Activated CD4-positive, alpha-beta memory T cell treated with anti-CD3 and anti-CD28 coated beads, Interleukin-2, amount 10 ng/mL, durations not matched to agents 7 days and 5 days (primary cell): ENCODE measurements at places on chromosomes 12 and 14. TPM values are rescaled to one million over a fixed set of nuclear protein-coding genes. Genes with fewer than 3 reads are reported as not detected.

GRCh38 chr12:117134059-117134458 lies 34.8 kb upstream of the TESC start:
- no peaks in the 10 kb centered on the region for H3K27me3 ChIP-seq
- DNase-seq, result peak; percentile 76
- H3K27ac ChIP-seq, result peak overlapping the region; percentile 79
- H3K4me3 ChIP-seq, result no peak overlapping the region

DNA sequence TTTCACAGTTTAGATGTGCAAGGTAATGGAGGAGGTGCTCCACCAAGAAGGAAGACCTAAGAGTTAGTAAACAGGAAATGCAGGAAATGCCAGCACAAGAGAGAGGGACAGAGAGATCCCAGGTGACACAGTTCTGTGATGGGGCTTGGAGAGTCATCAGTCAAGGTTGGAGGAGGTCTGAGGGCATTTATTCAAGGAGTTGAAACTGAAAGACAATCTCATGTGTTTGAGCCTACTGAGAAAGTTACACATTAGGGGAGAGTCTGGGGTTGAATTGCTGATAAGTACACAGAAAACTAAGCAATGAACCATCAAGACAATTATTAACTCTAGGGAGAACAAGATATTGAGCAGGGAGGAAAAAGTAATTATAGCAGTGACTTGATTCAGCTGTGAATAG lies 138.5 kb downstream of the ANO6 start:
- no peaks in the 10 kb centered on the region for H3K27me3 ChIP-seq
- no peak overlapping the region for H3K27ac ChIP-seq
- H3K4me3 ChIP-seq, result no peak overlapping the region

Gene HOXC9
- not detected for total RNA-seq

Gene LRRC23
- 6.1 TPM for total RNA-seq

DNA sequence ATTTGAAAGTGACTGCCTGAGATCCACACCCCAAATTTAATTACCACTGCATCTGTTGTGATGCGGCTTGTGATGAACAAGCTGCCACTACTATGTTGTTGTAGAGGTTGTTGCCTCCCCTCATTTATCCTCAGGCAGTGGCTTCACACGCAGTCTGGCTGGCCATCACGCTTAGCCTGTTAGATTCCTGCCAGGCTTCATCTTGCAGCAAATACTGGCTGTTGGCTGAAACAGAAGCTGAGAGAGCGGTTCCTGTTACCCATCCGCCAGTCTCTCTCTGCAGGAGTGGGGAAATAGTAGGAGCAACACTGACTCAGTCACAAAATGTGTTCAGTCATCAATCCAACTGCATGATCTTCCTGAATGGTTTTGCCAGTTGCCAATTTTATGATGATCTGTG lies 934.4 kb downstream of the FLRT2 start:
- H3K4me1 ChIP-seq, result no peaks in the 10 kb centered on the region
- H3K27me3 ChIP-seq, result no peaks in the 10 kb centered on the region

- no peak overlapping the region for H3K4me3 ChIP-seq
- H3K4me1 ChIP-seq, result peaks cover 4% of the 10 kb centered on the region
- H3K27ac ChIP-seq, result no peak overlapping the region
- no peak for DNase-seq
- no peaks in the 10 kb centered on the region for H3K27me3 ChIP-seq
Observed at GRCh38 chr14:35342489-35343010, 50.4 kb downstream of the PSMA6 start.

Gene TSPAN19
- total RNA-seq, result not detected

Gene CLEC2B
- 79.7 TPM for total RNA-seq

DNA sequence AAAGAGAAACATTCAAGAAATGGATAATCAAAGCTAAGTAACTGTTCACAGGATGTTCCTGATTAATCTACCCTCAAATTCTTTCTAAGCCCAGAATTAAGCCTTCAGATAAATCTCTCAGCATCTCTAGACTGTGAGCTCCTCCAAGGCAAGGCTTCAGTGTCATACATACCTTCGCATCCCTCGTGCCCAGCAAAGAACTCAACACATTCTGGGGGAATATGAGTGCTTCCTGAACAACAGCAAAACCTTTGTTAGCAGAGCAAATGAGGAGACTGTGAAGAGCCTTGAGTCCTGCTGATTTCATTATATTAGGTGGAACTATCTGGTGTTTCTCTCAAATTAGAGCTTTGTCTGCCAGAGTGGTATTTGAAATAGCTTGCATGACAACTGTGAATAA lies 401.8 kb upstream of the TMPO start:
- H3K4me3 ChIP-seq, result no peak overlapping the region
- no peak for DNase-seq
- no peaks in the 10 kb centered on the region for H3K27me3 ChIP-seq
- no peaks in the 10 kb centered on the region for H3K4me1 ChIP-seq
- no peak overlapping the region for H3K27ac ChIP-seq

GRCh38 chr12:27480016-27480415 lies 33.5 kb downstream of the SMCO2 start:
- no peaks in the 10 kb centered on the region for H3K4me1 ChIP-seq
- H3K36me3 ChIP-seq, result peaks cover 26% of the 10 kb centered on the region
- H3K4me3 ChIP-seq, result no peak overlapping the region
- no peak overlapping the region for H3K27ac ChIP-seq

GRCh38 chr14:25750436-25750835 lies 700.5 kb upstream of the STXBP6 start:
- no peak overlapping the region for H3K4me3 ChIP-seq
- DNase-seq, result no peak
- H3K27ac ChIP-seq, result no peak overlapping the region
- H3K4me1 ChIP-seq, result no peaks in the 10 kb centered on the region

DNA sequence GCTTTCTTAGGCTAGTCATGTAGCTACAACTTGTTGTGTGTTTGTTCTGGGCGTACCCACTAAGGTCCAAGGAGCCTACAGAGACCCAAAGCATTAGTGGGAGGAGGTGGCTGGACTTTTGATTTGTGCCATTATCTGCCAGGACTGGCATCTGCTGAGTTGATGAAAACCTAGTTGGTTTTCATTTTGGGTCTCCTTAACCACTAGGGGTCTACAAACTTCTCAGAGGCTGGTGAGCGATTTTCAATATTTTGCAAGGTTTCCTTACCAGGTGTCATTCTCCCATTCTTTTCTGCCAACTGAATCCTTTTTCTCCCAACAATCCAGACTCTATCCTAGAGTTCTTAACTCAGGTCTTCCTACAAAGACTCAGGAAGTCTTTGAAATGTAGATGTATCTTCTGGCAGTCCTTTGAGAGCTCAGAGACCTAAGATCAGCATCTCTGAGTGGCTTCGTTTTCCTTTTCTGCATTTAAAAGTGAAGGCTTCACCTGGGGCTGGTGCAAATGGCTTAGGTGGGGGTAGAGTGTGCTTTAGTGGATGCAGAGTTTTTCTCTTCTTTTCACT lies 150.0 kb upstream of the RMST start:
- DNase-seq, result no peak
- H3K27ac ChIP-seq, result no peak overlapping the region
- H3K27me3 ChIP-seq, result peaks cover 17% of the 10 kb centered on the region

- no peaks in the 10 kb centered on the region for H3K27me3 ChIP-seq
- H3K4me1 ChIP-seq, result no peaks in the 10 kb centered on the region
- no peak overlapping the region for H3K4me3 ChIP-seq
- H3K27ac ChIP-seq, result no peak overlapping the region
Observed at GRCh38 chr14:22991852-22992251, 9.5 kb upstream of the AJUBA start.

- H3K4me1 ChIP-seq, result no peaks in the 10 kb centered on the region
- no peak overlapping the region for H3K27ac ChIP-seq
- no peaks in the 10 kb centered on the region for H3K36me3 ChIP-seq
- no peak overlapping the region for H3K4me3 ChIP-seq
- no peak for DNase-seq
- H3K27me3 ChIP-seq, result no peaks in the 10 kb centered on the region
Observed at GRCh38 chr14:96091149-96091693, 52.1 kb downstream of the C14orf132 start.

Gene ALKBH1
- 12.5 TPM for total RNA-seq

DNA sequence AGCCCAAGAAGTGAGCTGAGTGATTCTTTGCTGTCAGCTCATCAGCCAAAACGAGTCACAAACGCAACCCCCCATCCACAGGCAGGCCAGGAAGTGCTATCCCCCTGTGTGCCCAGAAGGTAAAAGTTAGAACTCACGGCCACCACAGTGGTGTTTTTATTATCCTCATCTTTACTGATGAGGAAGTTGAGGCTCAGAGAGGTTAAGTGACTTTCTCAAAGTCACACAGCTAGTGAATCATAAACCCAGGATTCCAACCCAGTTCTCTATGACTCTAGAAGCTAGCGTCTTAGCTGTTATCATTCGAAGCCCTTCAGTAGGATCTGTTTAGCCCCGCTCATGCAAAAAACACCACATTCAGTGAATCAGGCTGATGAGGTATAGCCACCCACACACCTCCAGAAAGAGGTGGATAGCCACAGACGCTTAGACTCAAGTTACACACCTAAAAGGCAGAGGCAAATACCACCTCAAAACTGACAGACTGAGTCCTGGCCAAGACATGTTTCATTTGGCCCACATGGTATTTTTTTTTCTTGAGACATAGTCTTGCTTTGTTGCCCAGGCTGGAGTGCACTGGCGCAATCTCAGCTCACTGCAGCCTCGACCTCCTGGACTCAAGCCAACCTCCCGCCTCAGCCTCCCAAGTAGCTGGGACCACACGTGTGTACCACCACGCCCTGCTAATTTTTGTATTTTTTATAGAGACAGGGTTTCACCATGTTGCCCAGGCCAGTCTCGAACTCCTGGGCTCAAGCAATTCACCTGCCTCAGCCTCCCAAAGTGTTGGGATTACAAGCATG lies 100.7 kb downstream of the SCARB1 start:
- H3K36me3 ChIP-seq, result peaks cover 4% of the 10 kb centered on the region
- DNase-seq, result no peak
- H3K27ac ChIP-seq, result no peak overlapping the region
- no peak overlapping the region for H3K4me3 ChIP-seq

DNA sequence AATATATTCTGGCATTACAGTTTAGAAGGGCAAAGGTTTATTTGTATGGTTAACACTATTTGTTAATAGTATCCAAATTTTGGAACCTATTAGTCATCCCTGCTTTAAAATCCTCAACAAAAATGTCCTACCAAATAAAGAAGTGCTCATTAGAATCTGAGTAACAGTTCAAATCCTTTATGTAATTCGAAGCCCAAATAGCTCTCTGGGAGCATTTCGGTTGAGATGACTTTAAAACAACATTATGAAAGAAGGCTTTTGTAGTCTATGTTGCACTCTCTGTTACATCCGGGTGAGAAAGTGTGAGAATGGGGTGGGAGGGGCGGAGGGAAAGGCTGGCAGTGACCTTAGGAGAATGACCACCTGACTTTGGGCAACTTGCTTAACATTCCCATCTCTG lies 59.7 kb downstream of the SLC38A1 start:
- H3K4me1 ChIP-seq, result peaks cover 62% of the 10 kb centered on the region
- DNase-seq, result no peak
- no peak overlapping the region for H3K4me3 ChIP-seq
- peak overlapping the region; percentile 73 for H3K27ac ChIP-seq
- H3K36me3 ChIP-seq, result peaks cover 93% of the 10 kb centered on the region

Gene COQ5
- 30.8 TPM for total RNA-seq

GRCh38 chr12:7937833-7938506 lies 2.0 kb upstream of the SLC2A3 start:
- H3K4me1 ChIP-seq, result peaks cover 11% of the 10 kb centered on the region
- H3K27me3 ChIP-seq, result no peaks in the 10 kb centered on the region
- H3K4me3 ChIP-seq, result peak overlapping the region; percentile 51
- no peaks in the 10 kb centered on the region for H3K36me3 ChIP-seq
- peak; percentile 49 for DNase-seq
- peak overlapping the region; percentile 82 for H3K27ac ChIP-seq

- peaks cover 24% of the 10 kb centered on the region for H3K27me3 ChIP-seq
- DNase-seq, result no peak
- no peaks in the 10 kb centered on the region for H3K36me3 ChIP-seq
Observed at GRCh38 chr12:9969673-9970072, 1.5 kb upstream of the CLEC12A start.

Gene FOXA1
- total RNA-seq, result not detected

DNA sequence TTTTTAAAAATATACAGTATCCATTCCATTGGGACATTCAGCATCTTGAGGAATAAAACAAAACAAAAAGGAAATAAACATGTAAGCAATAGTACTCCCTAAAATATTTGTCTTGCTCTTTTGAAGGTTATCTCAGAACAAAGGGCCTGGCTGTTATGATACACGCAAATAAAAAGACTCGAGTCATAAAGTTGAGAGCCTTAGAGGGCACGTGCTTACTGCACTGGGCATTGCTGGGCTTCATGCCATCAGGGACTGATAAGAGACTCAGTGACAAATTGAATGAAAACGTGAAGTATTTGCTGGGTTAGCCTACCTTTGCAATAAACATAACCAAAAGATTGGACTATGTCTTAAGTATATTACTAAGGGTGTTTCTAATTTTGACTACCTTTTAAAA lies 118.9 kb downstream of the SLC35F4 start:
- DNase-seq, result no peak
- H3K27ac ChIP-seq, result no peak overlapping the region
- no peaks in the 10 kb centered on the region for H3K27me3 ChIP-seq
- H3K4me1 ChIP-seq, result no peaks in the 10 kb centered on the region
- H3K4me3 ChIP-seq, result no peak overlapping the region

GRCh38 chr12:129550353-129550752 lies 353.5 kb downstream of the TMEM132D start:
- no peaks in the 10 kb centered on the region for H3K27me3 ChIP-seq
- no peaks in the 10 kb centered on the region for H3K4me1 ChIP-seq
- no peak for DNase-seq
- H3K36me3 ChIP-seq, result no peaks in the 10 kb centered on the region

DNA sequence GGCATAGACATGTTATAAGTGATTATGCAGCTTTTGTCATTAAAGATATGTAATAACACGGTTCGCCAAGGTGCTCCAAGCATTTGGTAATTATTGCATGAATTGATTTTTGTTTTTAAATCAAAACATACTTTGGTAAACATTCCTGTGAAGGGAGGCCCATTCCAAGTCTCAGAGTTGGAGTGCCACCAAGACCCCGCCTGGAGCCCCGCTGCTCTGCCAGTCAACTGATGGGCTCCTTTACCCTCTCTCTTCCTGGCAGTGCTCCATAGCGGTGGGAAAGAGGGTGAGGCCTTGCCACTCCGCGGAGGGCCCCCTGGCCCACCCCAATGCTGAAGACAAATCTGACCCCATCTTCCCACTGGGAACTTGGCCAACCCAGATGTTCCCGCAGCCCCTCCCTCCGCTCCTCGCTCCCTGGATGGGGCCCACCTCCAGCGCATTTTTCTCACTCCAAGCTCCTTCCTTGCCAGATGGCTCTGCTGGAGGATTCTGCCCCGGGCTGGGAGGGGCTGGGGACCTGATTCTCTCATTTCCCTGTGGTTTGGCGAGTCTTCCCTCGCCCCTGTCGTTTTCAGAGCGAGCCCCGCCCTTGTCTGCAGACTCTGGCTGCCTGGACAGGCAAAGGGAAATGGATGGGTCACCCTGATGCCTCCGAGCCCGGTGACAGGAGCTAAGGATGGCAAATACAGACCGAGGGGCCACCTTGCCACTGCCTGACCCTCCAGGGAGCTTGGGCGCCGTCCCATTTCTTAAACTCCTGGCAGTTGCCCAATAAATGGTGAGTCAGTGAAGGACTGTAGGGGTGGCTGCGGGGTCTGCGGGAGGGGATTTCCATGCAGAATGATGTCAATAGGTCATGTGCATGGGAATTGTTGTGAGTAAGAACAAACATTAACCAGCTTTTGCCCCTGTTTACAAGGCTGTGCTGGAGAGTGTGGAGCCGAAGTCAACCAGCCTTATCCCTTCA lies 9.2 kb upstream of the PAPLN start:
- DNase-seq, result no peak
- H3K4me3 ChIP-seq, result no peak overlapping the region
- no peak overlapping the region for H3K27ac ChIP-seq
- peaks cover 2% of the 10 kb centered on the region for H3K27me3 ChIP-seq
- peaks cover 6% of the 10 kb centered on the region for H3K36me3 ChIP-seq
- H3K4me1 ChIP-seq, result peaks cover 5% of the 10 kb centered on the region

Gene KRT78
- not detected for total RNA-seq
